ENCODE measurements at places on chromosomes 1 and 21.

DNA sequence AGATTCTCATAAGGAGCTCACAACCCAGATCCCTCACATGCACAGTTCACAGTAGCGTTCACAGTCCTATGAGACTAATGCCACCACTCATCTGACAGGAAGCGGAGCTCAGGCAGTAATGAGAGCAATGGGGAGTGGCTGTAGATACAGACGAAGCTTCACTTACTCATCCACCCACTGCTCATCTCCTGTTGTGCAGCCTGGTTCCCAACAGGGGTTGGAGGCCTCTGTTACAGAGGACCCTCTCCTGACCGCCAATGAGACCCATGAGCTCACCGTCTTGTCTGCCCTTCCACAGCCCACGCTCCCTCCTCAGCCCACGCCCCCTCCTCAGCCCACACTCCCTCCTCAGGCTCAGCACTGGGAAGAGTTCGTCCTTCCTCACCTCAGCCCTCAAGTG is 39.6 kb downstream of the RSPH1 start:
- no peak for DNase-seq

DNA sequence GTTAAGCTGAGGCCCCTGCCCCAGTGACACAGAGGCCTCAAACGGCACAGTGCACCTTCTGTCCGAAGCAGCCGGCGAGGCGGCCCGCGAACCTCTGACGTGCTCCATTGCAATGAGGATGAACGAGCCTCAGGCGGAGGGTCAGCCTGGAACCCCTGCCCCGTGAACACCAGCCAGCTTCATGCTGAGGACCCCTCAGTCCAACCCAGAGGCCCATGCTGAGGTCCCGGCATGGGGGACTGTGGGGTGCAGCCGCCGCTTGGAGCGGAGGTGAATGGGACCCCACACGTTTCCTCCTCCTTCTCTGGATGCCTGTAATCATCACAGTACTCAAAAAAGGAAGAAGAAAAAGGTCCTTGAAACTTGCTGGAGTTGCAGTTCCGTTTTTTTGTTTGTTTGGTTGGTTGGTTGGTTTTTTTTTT is 62.1 kb downstream of the PRKCZ start:
- DNase-seq, result no peak

GRCh38 chr21:38790961-38791360 is 14.8 kb upstream of the ETS2 start:
- no peak for DNase-seq

DNA sequence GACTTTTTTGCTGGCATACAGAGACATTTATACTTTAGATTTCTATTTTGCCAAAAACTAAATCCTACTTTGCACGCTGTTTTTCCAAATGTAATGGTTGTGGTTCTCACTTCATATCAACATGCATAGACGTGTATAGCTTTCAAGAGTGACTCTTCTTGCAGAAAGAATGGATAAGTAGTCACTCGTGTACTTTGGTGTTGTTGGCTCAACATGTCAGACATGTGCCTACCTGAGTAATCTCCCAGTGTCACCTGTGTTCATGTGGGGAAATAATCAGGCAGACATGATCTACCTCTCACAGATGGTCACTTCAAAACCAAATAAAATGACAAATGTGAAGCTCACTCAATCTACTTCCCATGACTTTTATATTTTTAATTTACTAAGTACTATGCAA is 73.1 kb downstream of the GPR88 start:
- DNase-seq, result no peak
